ENCODE measurements at places on chromosomes 4 and X. TPM values are rescaled to one million over a fixed set of nuclear protein-coding genes. Genes with fewer than 3 reads are reported as not detected.

- DNase-seq, result no peak
These were observed 1.5 kb upstream of the SLC16A2 start for GRCh38 chrX:74419864-74420195.

DNA sequence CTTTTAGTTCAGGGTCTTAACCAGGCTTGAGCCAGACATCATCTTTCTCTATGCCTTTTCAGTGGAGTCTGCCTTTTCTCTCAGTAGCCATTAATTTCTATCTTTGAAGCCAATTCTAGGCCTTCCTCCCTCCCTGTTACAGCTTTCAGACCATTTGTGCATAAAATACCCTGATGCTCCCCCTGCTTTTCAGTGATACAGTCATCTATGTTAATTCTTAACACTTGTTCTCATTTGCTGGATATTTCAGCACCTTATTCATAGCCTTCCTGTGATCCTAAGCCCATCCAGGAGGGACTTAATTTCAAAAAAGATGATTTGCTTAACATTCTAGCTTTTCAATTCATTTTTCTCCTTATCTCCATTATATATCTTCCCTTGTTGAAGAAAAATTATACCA is 42.3 kb downstream of the ANXA10 start:
- DNase-seq, result no peak

DNA sequence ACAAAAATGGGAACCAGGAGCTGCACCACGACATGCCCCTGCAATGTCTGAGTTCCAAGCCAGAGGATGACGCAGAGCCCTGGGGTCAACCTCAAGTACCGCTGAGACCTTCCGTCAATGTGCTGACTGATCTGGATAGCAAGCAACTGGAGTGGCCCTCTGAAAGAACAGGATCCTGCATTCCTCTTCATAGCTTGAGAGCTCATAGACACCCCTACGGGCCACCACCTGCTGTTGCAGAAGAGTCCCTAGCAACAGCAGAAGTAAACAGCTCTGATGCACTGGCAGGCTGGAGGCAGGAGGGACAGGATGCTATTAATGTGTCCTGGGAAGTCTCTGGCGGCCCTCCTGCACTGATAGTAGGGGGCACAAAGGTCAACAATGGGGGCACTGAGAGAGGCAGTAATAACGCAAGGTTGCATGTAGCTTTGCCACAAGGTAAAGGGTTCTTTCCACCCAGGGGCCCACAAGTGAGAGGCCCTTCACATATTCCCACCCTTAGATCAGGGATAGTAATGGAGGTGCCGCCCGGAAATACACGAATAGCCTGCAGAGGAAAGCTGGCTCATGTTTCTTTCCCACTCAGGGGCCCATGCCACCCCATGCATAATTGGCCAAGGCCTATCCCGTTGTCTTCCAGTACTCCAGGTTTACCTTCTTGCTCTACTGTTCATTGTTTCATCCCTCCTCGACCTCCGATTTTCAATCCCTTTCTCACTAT is 1.3 kb downstream of the PRR32 start:
- DNase-seq, result no peak

DNA sequence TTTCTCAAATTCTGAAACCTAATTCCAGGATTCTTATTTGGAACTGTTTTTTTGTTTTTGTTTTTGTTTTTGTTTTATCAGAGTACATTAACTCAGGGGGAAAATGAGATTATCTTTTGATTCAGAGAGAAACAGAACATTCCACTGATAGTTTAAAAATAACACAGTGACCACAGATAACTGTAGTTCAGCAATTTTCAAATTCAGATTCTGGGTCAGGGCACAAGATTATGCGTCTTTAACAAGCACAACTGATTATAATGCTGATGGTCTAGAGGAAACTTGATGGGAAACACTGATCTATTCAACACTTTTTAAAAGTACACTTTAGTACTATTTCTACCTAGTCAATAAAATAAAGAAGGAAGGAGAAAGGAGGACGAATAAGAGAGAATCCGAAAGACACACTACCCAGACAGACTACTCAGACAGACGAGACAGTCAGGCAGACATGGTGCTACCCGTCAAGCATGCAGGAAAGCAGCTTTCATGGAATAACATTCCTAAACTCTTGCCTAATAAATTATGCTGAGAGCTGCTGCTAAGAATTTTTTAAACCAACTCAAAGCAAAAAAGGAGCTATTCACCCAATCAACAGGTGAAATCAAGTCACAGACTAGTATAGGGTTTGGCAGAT is 59.0 kb downstream of the APBB2 start:
- DNase-seq, result no peak

GRCh38 chrX:39752815-39753214 is 344.9 kb downstream of the BCOR start:
- DNase-seq, result peak; percentile 32

GRCh38 chrX:13985697-13986435 is 43.8 kb downstream of the GEMIN8 start:
- DNase-seq, result no peak

DNA sequence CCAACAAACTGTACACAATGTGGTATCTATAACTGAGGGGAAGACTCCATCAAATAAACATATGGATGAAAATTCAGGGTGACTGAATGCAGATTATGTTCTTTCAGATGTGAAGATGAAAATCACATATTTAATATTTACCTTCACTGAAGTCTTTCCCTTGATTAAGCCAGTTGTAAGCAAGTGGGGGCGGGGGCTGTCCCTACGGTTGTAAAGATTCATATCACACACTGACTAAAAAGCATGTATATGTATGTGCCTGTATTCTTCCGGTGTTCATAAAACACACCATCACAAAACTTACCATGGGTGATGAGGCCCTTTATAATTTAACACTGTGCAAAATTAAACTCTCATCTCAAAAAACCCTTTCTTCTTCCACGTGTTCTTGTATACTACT is 1.3 kb downstream of the TAB3 start:
- DNase-seq, result no peak

RTL9 gene
- total RNA-seq, result not detected

VEGFD gene
- total RNA-seq, result not detected

MAP7D2 gene
- total RNA-seq, result 70.0 TPM

NUDT10 gene
- total RNA-seq, result 2.3 TPM
